ENCODE measurements at places on chromosomes 1 and 21.
A peak's percentile ranks its signal among the peaks of the same experiment; 100 is the strongest.

DNA sequence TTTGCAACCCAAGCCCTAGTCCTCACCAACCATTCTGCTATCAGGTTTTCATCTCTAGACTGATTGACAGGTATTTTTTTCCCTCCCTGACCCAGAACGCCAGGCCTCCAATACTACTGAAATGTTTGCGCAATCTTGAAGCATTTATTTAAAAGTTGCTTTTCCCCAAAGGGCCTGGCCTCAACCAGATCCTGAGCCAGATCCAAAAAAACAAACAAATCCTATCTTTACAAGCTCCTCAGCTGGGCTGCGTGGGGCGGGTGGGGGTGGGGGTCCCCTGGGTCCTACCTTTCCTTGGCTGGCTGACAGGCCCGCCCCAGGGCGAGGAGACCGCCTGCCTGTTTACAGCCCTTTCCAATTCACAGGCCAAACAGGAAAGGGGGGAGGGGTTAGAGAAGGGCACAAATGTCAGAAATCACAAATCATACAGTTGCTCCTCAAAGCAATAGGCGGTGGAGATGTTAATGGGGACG lies 98.8 kb downstream of the FOXD2 start:
- DNase-seq, result no peak

- DNase-seq, result no peak
Measured at GRCh38 chr21:41906770-41907169, 27.6 kb upstream of the PRDM15 start.

GRCh38 chr1:170853867-170854266 lies 81.5 kb upstream of the MROH9 start:
- DNase-seq, result no peak

- DNase-seq, result no peak
Measured at GRCh38 chr1:27033043-27033746, 20.5 kb upstream of the TENT5B start.

DNA sequence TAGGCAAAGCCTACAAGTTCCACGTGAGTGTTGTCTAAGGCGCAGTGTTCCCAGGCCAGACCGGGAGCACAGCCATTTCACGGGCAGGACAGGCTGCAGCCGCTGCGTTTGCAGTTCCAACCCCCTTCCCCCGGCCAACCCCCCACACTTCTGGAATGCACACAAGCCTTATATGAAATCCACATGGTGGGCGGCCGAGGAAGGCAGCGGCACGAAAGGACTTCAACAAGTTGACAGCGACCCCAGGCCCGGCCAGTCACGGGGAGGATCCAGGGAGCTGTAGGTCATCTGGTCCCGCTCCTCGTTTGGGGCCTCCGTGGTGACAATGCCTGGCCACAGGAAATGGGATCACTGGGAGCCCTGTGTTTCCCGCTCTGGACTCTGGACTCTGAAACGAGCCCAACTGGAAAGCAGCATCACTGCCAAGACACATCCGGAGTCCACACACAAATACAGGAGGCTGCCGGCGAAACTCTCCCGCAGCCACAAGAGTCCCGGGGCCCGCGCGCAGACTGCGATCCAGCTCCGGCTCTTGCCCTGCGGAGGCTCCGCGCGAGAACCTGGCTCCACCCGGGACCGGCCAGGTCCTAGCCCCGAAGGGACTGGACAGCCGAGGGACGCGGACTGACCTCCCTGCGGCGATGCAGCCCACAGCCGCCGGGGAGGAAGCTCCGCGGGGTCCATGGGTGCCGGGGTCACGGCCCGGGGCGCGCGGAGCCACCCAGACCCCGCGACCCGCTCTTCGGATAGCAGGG lies 794 bp downstream of the NID1 start:
- no peak for DNase-seq

DNA sequence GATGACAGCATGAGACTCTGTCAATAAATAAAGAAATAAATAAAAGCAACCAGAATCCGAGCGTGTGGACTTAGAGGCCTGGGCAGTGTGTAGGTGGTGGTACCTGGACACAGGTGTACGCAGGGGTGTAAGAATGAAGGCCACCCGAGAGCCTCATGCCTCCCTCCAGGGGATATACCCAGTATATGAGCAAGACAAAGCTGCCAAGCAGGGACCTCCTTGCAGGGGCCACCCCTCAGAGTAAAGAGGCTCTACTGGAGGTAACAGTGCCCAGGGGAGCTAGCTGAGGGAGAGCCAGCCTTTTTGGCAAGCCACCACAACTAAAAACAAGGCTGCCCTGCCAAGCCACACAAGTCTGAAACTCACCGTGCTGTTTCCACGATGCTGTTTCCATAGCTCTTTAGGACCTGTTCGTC lies 179.2 kb upstream of the RAB4A start:
- DNase-seq, result no peak

DNA sequence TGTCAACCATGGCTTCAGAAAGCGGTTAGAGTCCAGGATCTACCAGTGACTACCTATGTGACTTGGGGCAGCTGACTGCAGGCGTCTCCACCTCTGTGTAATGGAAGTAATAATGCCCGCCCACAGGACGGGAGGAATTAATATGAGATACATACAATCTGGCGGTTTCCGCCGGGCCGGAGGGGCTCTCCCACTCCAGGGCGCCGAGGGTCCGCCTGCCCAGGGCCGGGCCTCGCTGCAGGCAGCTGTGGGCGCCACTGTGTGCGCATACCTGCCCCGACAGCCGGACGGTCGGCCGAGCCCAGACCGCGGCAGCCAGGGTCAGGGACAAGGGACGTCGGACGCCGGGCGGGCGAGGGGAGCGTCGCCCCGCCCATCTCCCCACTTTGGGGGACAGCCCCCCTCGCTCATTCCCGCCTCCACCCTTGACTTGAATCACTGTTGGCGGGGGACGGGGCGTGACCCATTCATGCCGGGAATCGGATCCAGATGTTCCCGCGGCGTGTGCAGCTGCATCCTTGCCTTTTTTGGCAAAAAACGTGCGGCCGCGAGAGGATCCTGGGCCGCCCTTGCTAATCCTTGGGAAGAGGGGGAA lies 6.0 kb upstream of the SF3A3 start:
- DNase-seq, result no peak

DNA sequence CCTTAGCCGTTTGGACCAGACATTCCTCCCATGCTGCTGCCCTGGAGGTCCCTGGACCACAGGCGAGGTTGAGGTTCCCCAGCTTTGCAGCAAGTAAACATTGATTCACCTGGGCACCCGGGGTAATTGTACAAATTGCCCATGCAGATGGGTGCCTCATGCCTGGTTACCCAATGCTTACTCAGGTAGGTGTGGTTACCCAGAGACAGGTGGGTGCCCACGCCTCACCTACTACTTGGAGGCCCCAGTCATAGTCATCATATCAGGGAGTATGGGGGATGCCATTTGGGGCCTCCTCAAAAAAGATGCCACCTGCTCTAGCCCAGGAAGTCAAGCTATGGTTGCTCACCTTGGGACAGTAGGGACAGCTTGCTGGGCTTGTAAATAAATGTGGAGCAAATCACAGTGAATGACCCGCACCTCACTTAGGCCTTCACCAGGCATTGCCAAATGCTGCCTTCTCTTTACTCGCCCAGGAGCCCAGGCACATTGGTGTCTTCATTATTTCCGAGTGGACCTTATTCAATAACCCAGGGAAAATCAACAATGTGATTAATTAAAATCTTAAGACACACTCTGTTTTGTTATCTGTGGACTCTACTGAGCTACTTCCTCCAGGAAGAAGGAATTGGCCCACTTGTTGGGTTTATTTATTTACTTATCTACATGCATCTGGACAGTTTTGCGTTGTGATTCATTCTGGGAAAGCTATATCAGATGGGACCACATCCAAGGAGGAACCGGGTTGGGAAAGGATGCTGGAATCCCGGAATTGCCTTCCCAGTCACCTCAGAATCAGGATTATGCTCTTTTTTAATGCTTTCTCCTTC lies 35.6 kb upstream of the GRHL3 start:
- DNase-seq, result no peak

DNA sequence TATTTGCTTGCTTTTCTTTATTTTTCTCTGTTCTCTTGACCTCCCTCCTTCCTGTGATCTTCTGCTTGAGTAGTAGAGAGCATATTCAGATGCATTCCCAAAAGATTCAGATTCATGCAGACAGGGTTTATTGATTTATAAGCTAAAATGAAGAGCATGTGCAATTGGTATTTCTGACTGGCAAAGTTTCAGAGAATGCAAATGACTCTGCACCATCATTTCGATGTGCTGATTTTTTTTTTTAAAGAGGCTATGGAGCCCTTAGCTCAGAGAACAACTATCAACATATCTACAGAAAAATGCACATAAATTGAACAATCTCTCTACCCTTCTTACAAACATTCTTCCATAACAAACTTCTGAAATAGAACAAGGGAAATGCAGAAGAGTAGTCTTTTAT lies 312.0 kb downstream of the VAV3 start:
- no peak for DNase-seq

GRCh38 chr1:44029260-44029910 lies 1.9 kb downstream of the SLC6A9 start:
- DNase-seq, result no peak

GRCh38 chr1:77671836-77672235 lies 10.6 kb downstream of the ZZZ3 start:
- DNase-seq, result no peak

DNA sequence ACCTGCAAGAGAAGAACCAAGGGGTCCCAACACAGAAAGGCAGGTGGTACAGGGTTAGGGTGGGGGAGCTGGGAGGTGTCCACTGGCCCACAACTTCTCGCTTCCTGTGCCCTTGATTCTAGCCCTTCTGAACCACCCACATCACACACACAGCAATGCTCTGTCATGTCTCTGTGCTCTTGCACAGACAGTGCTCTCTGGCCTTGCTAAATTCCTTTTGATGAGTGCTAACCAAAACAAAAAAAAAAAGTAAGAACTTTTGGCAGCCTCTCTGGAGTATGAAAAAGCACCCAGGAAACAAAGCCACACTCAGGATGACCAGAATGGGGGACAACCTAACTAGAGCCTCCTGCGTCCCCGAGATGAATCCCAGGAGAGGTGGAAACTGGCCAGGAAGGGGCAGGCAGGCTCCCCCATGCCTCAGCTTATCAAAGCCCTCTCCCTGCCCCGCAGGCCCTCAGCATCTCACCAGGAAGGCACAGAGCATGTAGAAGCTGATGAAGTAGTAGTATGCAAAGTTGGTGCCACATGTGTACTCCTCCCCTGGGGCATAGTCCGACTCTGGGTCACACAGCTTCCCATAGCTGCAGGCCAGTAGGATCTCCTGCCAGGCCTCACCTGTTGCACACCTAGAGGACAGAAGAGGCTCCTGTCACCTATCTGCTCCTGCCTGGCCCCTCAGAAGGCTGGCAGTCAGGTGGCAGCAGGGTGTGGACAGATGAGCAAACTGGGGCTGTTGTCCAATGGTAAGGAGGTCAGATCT lies 27.2 kb upstream of the KIF21B start:
- DNase-seq, result no peak

- peak; percentile 23 for DNase-seq
Measured at GRCh38 chr1:22131875-22132486, 10.9 kb downstream of the WNT4 start.

- no peak for DNase-seq
Measured at GRCh38 chr1:248576260-248576980, 1.9 kb upstream of the OR2T34 start.

GRCh38 chr1:14113271-14113670 lies 413.3 kb downstream of the PRDM2 start:
- DNase-seq, result no peak

GRCh38 chr1:34419663-34420136 lies 243.0 kb downstream of the C1orf94 start:
- no peak for DNase-seq

DNA sequence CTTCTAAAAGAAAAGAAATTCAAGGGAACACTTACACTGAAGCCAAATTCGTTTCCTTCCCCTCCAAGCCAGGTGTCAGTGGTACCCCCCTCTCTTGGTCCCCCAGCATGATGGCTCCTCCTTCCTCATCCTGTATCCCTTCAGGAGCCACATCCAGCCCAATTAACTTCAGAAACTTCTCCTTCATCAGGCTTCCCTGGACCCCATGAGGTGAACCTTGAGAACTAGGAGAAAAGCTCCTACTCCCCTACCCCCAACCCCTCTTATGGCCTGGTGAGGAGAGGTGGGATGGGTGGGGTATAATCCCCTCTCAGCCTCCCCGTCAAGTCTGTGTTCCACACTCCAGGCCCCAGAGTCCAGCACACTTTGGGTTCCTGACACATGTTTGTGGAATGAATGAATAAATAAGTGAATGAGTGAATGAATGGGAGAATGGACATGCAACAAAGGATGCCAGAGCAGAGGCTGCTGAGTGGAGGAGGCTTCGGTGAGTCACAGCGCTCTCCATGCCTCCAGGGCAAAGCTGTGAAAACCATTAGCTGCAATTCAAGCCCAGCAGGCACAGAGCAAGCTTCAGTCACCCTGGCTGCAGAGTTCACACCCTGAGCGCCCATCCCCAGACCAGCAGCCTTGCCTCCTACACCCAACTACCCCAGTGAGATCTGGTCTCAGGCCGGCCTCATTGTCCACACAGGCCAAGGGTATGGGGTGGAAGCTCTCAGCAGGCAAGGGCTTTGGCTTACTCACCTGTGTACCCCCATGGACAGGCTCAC lies 43.8 kb downstream of the BATF3 start:
- DNase-seq, result no peak

DNA sequence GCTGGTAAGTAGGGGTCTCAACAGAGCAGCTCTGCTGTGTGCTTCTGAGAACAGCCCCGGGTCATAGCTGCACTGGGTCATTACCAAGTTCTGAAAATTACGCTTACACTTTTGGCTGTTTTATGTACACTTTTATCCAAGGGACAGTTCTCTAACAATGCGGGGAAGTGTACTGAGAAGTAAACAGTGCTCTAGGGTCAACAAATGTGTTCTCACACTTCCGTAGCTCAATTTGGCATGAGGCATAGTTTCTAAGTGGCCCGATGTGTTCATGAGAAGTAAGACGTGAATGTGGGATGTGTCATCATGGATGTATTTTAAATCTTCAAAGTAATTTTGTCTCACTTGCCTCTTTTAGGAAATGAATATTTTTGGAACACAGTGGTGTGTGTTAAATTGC lies 10.9 kb upstream of the VAMP3 start:
- no peak for DNase-seq

GRCh38 chr1:28064064-28064463 lies 24.3 kb downstream of the EYA3 start:
- no peak for DNase-seq

DNA sequence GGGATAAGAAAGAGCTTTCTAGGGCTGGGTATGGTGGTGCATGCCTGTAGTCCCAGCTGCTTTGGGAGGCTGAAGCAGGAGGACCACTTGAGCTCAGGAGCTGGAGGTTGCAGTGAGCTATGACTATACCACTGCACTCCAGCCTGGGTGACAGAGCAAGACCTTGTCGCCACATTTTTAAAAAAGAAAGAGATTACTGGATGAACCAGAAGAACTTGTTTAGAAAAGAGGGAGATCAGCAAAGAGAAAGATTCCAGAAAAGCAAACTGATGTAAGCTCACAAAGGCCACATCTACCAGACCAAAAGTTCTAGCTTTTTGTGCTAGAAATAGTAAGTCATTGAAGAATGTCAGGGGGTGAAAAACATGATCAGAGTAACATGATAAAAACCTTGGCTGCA lies 117.6 kb downstream of the KIAA0319L start:
- no peak for DNase-seq

- no peak for DNase-seq
Measured at GRCh38 chr1:41846625-41847405, 71.9 kb downstream of the HIVEP3 start.

- DNase-seq, result no peak
Measured at GRCh38 chr1:16925635-16926490, 4.1 kb downstream of the CROCC start.

GRCh38 chr21:25571726-25572121 lies 35.6 kb downstream of the MRPL39 start:
- no peak for DNase-seq
